ENCODE measurements at places on chromosomes 13 and 19.

GRCh38 chr19:5641171-5641570 is 18.3 kb downstream of the SAFB start:
- no peak for DNase-seq

- DNase-seq = no peak
Observed at GRCh38 chr13:42259515-42259914, 12.4 kb upstream of the AKAP11 start.

DNA sequence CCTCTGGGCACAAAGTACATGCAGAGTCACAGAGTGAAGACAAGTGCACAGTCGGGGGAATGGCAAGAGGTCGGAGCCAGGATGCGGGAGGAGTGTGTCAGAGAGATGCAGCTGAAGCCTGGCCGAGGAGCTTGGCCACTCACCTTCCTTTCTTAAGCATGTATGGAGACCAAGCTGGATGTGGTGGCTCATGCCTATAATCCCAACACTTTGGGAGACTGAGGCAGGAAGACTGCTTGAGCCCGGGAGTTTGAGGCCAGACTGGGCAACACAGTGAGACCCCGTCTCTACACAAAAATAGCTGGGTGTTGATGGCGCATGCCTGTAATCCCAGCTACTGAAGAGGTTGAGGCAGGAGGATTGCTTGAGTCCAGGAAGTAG is 67.0 kb downstream of the LATS2 start:
- no peak for DNase-seq

GRCh38 chr13:80824229-80824628 is 483.3 kb upstream of the SPRY2 start:
- no peak for DNase-seq

DNA sequence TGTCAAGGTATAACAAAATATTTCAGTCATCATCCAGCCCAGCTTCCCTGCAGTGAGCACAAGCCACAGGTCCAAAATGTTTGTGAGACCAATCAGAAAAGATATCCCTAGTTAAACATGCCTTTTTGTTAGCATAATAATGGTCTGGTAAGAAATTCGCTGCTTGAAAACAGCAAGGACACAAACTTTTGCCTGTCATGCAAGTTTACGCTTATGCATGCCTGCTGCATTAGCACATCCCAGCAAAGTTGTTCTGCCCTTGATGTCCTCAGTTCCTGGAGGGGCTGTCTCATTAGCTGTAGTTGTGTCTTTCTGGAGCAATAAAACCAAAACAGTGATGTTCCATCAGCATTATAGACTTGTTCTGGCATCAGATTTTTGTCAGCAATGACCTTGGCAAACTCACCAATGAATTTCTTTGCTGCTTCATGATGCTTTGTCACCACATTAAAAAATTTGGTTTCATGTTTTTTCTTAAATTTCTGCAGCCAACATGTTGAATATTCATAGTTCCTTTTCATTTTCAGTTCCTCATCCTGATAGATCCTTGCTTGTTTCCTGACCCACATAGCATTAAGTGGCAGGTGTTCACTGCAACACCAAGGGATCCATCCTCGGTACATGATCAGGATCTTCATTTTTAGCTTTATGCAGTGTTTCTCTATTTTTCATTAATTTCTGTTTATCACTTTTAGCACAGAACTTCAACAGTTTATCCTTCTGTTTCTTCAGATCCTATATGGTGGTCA is 72.0 kb upstream of the GPR183 start:
- peak; percentile 2 for DNase-seq

DNA sequence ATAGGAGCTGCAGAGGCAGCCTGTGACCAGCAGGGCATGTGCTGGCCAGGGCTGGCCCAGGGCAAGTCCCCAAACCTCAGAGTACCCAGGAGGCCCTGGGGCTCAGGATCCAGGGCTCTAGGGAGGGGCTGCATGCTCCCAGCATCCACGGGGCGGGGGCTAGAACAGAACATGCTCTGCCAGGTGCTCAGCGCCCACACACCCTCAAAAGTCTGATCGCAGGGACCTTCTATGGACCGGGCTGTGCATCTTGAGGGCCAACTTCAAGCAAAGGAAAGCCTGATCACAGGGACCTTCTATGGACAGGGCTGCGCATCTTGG is 33.5 kb downstream of the ELL start:
- no peak for DNase-seq

GRCh38 chr13:113192902-113193301 is 15.6 kb downstream of the PCID2 start:
- no peak for DNase-seq

DNA sequence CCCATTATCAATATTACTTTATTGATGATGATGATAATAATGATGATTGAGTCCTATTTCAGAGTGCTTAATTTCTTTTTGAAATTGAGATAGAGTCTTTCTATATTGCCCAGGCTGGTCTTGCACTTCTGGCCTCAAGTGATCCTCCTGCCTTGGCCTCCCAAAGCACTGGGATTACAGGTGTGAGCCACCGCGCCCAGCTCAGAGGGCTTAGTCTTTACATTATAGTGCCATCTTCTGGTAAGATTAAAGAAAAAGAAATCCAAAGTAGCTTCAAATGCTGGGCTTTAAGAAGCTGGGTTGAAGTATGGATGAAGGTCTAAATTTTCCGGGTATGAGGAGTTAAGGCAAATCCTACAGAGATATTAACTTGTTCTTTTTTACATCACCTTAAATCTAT is 3.4 kb upstream of the ZNF333 start:
- DNase-seq = peak; percentile 30

GRCh38 chr13:28704282-28704681 is 14.5 kb downstream of the SLC46A3 start:
- no peak for DNase-seq

DNA sequence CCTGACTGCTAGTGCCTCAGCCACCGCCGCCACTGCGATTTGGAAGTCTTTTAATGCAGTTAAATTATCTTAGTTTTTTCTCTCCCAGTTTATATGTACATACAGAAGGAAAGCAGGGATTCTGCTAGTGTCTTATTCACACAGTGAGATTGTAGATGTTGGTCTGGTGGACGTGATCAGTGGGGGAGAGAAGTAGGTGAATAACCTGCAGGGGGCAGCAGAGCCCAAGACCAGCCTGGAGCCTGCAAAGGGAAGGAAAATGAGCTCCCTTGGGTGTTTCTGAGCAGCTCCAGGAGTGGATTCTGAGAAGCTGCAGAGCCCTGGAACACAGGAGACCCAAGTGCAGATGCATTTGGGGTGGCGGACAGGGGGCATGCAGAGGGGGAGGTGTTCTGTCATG is 26.3 kb downstream of the ZNF844 start:
- DNase-seq = peak; percentile 72

GRCh38 chr19:34269081-34269480 is 14.7 kb downstream of the GARRE1 start:
- DNase-seq = peak; percentile 19

Data from CD4-positive, alpha-beta T cell treated with Interleukin-17A for 4 hours (primary cell).